ENCODE measurements at places on chromosomes 1 and 21.

- no peak for DNase-seq
Measured at GRCh38 chr1:33684396-33685179, 179.3 kb upstream of the HMGB4 start.

DNA sequence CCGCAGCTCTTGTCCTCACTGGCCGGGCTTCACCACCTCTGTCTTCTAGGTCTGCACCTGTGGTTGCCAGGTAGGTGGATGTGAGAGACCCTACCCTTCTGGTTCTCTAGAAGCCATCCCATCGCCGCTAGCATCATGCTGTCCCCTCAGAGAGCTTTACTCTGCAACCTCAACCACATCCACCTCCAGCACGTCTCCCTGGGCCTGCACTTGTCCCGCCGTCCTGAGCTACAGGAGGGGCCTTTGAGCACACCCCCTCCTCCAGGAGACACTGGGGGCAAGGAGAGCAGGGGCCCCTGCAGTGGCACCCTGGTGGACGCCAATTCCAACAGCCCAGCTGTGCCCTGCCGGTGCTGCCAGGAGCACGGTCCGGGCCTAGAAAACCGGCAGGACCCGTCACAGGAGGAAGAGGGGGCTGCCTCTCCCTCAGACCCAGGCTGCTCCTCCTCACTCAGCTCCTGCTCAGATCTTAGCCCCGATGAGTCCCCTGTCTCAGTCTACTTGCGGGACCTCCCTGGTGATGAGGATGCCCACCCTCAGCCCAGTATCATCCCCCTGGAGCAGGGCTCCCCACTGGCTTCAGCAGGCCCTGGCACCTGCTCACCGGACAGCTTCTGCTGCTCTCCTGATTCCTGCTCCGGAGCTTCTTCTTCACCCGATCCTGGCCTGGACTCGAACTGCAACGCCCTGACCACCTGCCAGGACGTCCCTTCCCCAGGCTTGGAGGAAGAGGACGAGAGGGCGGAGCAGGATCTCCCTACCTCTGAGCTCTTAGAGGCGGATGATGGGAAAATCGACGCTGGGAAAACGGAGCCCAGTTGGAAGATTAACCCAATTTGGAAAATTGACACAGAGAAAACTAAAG is 1.2 kb downstream of the RUSC1 start:
- DNase-seq = peak; percentile 62

DNA sequence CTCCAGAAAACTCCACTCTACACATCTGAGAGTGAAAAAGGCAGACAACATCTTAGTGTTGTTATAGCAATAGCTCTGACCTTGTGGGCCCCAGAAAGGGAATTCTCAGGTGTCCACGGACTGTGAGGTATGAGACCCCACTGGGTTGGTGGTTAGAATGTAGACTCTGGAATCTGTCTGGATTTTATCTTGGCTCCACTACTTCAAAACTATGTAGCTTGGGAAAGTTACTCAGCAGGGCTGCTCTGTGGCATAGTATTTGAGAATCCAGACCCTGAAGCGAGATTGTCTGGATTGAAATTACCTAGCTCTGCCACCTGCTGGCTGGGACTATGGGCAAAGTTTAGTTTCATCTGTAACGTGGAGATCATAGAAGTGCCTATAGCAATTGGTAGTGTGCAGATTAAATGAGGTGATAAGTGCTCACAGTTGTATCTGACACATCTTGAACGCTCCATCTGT is 25.8 kb downstream of the PRDM2 start:
- DNase-seq = no peak

- no peak for DNase-seq
Measured at GRCh38 chr1:85001742-85002141, 4.8 kb upstream of the MCOLN2 start.

DNA sequence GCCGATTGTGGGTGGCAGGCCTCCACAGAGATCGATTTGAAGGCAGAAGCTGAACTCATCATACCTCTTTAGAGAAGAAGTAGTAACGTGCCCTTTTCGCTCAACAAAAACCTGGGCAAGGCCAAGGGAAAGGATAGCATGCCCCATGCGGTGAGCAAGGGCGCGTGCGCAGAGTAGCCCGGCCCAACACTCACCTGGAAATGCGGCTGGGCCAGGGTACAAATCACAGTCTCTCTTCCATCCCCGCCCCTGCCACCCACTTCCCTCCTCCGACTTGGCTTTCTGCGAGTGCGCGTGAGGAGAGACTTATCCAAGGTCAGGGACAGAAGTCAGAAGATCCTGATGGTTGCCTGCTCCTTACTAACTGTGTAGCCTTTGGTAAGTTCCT is 160.7 kb upstream of the C1orf21 start:
- DNase-seq = no peak
